ENCODE measurements at places on chromosomes 13 and 19.
A peak's percentile ranks its signal among the peaks of the same experiment; 100 is the strongest.

DNA sequence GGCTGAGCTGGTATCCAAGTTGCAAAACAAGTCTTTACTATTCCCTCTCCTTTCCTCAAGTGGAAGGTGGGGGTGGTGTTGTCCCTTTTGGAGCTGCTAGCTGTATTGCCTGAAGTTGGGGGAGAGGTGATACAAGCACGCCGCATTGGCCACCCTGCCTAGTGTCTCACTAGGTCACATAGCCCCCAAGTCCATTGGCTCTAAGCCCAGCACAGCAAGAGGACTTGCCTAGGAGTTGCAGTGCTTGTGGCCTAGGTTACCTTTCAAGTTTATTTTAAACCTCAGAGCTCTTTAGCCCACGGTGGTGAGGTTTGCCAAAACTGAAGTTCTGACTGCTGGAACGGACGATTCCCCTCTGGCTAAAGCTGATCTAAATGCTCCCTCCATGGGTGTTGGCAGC, 5.3 kb upstream of the DNAJC3 start:
- DNase-seq, result no peak

DNA sequence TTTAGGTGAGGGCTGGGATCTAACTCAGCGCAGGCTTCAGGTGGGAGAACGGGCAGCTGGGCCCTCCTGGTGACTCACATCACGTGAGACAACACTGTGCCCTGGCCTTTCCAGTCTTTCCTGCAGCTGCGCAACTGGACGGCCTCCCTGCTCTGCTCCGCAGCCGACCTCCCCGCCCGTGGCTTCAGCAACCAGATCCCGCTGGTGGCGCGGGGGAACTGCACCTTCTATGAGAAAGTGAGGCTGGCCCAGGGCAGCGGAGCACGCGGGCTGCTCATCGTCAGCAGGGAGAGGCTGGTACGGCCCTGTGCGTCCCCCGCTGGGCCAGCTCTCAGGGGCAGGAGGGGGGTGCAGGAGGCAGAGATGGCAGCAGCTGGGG, 8.8 kb downstream of the SPPL2B start:
- DNase-seq, result no peak

- DNase-seq, result no peak
Measured at GRCh38 chr13:98873377-98874028, 104.4 kb downstream of the DOCK9 start.

DNA sequence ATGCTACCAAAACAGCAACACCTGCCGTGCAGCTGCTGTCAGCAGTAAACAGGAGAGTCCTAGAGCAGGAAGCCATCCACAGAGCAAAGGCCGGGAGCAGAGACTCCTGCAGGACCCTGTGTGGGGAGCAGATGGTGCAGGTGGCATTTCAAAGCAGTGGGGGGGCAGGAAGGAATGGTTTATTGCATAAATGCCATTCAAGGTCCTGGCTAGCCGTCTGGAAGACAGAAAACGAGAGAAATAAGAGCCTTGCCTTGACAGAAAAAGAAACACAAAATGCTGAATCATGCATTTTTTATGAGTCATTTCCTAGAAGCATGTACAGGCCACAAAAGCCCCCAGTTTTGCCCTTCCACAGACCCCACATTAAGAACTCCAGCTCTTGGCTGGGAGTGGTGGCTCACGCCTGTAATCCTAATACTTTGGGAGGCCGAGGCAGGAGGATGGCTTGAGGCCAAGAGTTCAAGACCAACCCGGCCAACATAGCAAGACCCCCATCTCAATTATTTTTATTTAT, 5.4 kb downstream of the RSPH6A start:
- no peak for DNase-seq

DNA sequence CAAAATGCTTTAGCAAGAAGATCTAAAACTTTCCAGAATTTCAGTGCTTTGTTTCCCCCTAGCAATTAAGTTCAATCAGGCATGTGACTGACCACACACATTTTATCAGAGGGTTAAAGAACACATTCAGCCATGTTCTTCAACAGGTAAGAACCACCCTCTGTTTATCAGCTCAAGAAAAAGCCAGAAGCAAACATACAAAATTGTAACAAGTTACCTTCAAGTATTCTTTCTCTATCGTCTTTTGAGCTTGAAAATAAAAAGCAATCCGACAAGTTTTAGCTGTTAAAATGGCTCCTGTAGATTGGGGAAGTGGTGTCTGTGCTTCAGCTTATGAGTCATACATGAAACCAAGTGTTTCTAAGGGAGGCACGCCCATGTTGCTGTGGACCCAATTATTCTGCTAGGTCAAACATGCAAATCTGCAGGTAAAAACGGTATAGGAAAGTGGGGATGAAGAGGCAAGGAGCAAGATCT, at the start of gene ELF1:
Gene ELF1 (minus strand): TSS at position 306 of the 477 bp plus-strand sequence. CDS start 37,262 bp downstream, outside the sequence.
- no peak for DNase-seq

DNA sequence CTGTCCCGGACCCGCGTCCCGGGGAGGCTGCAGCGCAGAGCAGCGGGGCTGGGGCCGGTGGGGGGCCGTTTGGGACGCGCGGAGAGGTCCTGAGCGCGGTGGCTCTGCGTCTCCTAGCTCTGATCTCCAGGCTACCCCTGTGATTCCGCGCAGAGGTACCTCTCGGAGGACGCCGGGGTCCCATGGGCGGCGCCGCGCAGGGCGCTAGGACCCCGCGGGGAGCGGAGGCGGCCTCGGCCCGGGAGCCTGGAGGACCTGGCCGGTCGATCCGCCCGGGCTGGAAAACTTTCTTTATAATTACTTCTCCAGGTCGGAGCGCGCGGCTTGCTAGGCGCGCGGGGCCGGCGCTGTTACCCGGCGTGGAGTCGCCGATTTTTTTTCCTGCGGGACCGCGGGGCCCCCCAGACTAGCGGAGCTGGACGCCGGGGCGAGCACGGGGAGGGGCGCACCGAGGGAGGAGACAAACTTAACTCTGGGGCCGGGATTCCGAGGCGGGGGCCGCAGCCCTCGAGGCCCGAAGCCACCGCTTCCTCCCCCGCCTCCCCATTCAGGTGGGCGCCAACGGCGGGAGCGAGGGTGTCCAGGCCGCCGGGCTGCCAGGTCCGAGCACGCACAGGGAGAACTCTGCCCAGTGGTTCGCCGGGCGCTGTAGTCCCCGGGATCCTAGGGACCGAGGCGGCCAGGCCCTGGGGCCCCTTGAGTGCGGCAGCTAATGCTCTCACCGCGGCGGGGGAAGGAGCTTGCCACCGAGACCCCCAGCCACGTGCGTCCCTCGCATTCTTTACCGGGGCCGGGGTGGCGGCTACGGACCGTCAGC, 848 bp upstream of the CEBPA start:
- peak; percentile 23 for DNase-seq

- no peak for DNase-seq
Measured at GRCh38 chr13:29454931-29455481, 140.5 kb downstream of the SLC7A1 start.

DNA sequence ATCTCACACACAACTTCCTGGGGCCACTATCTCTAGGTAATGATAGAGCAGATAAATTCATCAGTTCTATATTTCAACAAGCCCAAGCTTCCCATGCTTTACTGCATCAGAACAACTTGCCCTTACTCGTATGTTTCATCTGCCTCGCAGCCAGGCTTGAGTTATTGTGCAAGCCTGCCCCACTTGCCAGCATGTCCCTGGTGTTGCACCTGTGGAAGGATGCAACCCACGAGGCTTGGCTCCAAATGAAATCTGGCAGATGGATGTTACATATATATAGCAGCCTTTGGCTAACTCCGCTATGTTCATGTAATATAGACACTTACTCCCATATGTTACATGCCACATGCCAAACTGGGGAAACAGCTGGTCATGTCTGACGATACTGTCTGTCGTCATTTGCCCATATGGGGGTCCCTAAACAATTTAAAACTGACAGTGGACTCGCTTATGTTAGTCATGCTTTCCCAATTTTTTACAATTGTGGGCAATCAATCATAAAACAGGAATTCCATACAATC, 6.2 kb downstream of the ERVK3-1 start:
- no peak for DNase-seq

DNA sequence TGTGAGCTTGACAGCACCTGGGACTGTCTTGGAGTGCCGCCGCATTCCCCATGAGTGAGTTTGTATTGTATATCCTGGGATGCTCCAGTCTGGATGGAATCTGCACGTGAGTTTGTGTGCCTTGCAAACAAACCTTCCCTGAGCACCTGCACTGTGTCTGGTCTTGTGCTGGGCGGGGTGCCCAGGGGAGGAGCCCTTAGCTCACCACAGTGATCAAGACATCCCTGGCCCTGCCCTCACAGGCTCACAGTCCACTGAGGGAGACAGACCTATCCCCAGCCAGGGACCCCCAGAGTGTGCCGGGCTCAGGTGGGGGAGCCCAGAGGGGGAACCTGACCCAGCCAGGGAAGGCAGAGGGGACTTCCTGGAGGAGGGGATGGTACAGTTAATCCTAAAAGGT, 1.7 kb upstream of the BCAM start:
- no peak for DNase-seq

GRCh38 chr13:32895296-32895695, 120.9 kb upstream of the KL start:
- no peak for DNase-seq

DNA sequence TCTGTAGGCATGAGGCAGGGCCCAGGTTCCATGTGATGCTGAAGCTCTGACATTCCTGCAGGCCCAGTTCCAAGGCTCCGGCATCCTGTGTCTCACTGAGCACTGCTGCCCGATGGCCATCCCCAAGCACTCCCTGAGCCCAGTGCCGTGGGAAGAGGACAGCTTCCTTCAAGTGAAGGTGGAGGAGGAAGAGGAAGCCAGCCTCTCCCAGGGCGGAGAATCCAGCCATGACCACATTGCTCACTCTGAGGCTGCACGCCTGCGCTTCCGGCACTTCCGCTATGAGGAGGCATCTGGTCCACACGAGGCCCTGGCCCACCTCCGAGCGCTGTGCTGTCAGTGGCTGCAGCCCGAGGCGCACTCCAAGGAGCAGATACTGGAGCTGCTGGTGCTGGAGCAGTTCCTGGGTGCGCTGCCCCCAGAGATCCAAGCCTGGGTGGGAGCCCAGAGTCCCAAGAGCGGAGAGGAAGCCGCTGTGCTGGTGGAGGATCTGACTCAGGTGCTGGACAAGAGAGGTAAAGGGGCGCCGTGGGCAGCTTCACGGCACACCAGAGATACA, 8.0 kb downstream of the ZSCAN22 start:
- no peak for DNase-seq

GRCh38 chr19:2333027-2333806, 4.7 kb downstream of the SPPL2B start:
- no peak for DNase-seq

GRCh38 chr19:47200530-47200929, 30.5 kb downstream of the BBC3 start:
- DNase-seq, result no peak

DNA sequence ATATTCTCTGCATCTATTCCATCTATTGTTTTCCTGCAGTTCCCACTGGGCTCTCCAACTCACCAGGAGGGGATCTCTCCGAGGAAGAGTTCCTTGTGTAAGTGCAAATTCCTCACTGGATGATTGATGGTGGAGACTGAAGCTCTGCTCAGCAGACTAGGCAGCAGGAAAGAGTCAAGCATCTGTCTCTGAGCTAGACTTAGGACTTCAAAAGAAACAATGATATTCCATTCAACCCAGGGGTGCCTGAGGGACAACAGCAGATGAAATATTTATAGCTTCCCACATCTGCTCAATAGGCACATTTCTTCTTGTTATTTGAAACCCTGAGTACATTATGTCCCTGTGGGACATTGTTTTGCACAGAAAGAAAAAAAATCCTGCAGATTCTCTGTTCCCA, at the start of the genes OR7A5 and OR7C1:
Gene OR7A5 (minus strand): TSS at position 175 of the 400 bp plus-strand sequence. CDS start 6,944 bp downstream, outside the sequence.
Gene OR7C1 (minus strand): TSS at position 175 of the 400 bp plus-strand sequence. CDS start 35,049 bp downstream, outside the sequence.
- DNase-seq, result no peak

DNA sequence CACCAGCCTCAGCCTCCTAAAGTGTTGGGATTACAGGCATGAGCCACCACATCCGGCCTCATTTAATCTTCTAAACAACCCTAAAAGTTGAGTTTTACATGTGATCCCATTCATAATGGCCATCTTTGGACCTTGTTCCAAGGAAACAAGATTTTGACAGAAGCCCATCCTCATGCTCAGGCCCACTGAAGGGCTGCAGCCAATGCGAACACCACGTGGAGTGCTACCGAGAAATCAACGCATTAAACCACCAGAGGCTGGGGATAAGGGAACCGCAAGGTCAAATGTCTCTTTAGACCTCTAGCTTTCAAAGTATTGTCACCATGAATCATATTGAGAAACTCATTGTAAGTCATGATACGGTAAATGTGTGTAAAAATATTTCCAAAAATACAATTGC, 49.4 kb upstream of the DOCK9 start:
- DNase-seq, result no peak

- DNase-seq, result no peak
Measured at GRCh38 chr13:41587490-41587889, 130.1 kb downstream of the RGCC start.

DNA sequence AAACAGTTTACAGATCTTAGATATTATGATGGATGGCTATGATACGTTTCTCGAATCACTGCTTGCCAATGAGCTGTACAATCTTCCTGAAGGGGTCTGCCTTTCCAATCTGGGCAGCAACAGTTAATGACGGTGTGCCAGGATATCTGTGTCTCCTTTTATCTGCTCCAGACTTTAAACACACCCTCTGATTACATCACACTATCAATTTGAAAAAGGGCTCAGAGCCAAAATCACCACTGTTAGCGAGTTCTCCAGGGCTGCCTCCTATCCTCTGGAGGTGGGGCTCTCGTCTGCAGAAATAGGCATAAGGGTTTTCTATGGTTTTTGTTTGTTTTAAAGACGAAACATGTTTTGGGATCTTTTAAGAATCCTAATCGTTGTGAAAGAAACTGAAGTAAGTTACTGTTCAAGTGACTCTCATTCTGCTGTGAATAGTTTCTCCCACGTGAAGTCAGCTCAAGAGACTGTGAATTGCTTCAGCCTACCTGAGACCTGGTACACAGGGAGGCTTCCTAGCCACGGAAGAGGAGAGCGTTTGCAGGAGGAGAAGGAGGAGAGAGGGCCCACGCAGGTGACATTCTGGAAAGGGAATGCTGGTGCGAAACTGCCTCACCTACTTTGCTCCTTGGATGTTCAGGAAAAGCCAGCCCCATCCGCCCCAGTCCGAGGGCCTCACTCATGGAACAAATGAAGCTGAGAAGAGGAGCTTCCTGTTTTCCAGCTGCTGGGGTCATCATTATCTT, 15.2 kb upstream of the GJA3 start:
- no peak for DNase-seq

- no peak for DNase-seq
Measured at GRCh38 chr13:26280295-26280694, 26.4 kb downstream of the CDK8 start.

GRCh38 chr19:44943801-44944249, 1.8 kb downstream of the APOC4 start:
- DNase-seq, result no peak

Data from activated naive CD4-positive, alpha-beta T cell treated with anti-CD3 and anti-CD28 coated beads, Interleukin-2, amount 50 U/mL, for 72 hours (primary cell).